ENCODE measurements at places on chromosomes 3 and 15. TPM values are rescaled to one million over a fixed set of nuclear protein-coding genes. Genes with fewer than 3 reads are reported as not detected.
A peak's percentile ranks its signal among the peaks of the same experiment; 100 is the strongest.

GRCh38 chr3:136802481-136802996 is 16.4 kb upstream of the SLC35G2 start:
- no peak for DNase-seq

GRCh38 chr3:59115364-59116232 is 65.8 kb upstream of the CFAP20DC start:
- DNase-seq = no peak

The DISP2 gene
- under 0.01 TPM for total RNA-seq

DNA sequence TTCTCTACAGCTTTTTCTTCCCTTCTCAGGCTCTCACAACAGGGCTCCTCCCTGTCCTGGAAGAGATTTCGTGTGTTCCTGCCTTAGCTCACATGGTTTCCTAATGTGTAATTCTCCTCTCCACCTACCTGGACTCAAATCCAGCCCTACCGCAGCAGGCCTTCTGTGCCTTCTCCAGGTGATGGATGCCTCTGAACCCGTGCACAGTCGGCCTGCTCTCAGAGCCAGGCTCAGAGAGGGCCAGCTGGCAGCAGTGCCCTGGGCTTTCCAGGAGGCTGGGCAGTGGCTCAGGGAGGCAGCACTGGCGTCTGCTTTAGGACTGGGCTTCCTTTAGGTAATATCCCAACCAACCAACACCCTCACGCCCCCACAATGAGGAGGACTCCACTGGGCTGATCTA is 123.2 kb upstream of the TMC3 start:
- DNase-seq = no peak

GRCh38 chr3:189119950-189120349 is 51.8 kb upstream of the TPRG1 start:
- no peak for DNase-seq

The CLDND1 gene
- total RNA-seq = 54.4 TPM

The IGSF11 gene
- not detected for total RNA-seq

DNA sequence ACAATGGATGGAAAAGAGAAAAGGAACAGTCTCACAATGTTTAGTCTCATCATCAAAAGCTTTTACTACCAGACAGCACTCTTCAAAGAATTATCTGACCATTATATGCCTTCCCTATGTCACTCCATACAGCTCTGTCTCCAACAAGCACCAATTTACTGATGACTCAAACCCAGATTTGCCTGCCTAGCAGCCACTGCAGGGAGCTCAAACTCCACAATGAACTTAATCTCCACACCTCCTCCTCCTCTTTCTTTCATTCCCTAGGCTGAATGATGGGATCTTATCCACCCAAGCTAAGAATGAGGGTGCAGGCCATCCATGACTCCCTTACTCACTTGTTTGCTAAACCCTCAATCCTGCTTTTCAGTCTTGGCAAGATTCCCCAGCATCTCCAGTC is 45.5 kb downstream of the NBEAL2 start:
- no peak for DNase-seq

- DNase-seq = no peak
These were observed 4.6 kb downstream of the MYNN start for GRCh38 chr3:169777822-169778221.

DNA sequence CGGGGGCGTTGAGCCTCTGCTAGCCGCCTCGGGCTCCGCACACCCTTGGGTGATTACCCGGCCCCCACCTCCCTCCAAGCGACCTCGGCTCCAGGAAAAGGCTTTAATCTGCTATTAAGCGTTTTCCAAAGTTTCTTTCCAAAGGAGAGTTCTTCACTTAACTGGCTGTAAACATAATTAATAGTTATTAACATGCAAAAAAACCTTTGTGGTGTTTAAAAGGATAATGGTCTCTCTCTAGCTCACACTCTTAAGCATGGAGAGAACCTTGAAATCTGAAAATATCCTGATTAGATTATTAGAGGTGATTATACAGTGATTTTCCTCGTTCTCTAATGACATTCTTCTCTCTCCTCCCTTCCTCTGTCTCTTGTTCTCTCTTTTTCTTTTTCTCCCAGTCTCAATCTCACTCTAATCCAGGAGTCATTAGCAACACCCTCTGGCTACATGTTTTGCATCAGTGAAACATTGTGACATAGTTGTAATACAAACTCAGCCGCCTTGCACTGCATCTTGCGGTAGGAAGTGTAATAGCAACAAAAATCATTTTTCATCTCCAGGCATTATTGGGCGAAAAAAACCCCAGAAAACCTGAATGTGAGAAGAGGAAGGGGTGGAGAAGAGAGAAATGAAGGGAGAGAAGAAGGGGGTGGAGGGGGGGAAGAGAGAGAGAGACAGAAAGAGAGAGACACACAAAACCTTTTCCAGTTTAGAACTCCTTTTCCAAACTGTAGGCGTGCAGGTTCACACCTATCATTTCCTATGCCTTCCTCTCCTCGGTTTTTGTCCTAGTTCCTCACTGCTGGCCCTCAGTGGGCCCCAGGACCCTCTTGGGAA is 24.4 kb downstream of the NR2F2 start:
- DNase-seq = peak; percentile 94

GRCh38 chr3:40913641-40914040 is 285.7 kb upstream of the CTNNB1 start:
- no peak for DNase-seq

The CFAP100 gene
- not detected for total RNA-seq

The WNT5A gene
- 1,105 TPM for total RNA-seq

GRCh38 chr3:65961733-65962132 is 77.0 kb downstream of the MAGI1 start:
- no peak for DNase-seq

The SQOR gene
- total RNA-seq = 81.6 TPM

DNA sequence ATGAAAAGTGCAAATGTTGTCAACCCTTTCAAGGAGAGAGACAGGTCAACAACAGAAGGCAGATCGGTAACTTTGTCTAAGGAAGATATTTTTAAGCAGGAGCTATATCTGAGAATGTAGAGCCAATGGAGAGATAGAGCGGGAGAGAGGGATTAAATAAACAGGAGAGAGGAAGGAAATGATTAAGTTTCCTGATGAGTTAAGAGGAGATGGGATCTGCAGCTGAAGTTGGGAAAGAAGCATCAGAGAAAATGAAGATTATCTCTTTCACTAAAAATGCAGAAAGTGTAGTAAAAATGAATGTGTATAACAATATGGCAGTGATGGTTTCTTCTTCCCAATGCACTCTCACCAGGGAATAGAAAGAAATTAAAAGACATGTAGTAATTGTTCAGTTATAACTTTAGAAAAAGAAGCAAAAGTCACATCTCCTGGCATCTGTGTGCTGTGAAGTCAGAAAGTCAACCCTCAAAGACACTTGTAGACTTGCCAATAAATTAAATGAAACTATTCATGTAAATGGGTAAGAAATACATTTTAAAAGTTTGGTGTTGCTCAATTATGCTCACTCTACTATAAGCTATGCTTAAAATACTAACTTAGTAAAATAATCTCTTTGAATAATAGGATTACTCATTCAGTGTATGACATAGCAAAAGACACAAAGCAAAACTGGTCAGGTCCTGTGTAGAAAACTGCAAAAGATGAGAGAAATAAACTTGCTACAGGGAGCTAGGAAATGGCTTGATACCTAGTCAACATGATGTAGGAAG is 264.6 kb downstream of the ZIC4 start:
- no peak for DNase-seq

DNA sequence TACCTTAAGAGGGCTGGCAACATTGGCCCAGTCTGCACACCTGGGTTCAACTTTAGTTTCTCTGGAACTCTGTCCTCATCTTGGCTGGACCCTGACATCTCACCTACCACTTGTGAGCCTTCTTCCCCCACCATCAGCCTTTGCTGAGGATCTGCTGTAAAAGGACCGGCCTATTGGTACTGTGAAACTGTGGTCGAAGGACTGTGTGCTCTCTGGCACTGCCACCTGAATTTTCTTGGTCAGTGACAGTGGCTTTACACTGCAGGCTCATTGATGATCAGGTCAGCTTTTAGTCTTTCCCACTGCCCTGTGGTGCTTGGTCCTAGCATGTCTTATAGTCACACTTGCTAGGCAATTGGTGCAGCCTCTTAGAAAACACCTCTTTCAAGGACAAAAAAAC is 86.9 kb downstream of the PEX5L start:
- DNase-seq = no peak

GRCh38 chr15:68479406-68479805 is 47.4 kb upstream of the ITGA11 start:
- DNase-seq = peak; percentile 83

- no peak for DNase-seq
These were observed 37.7 kb upstream of the PRR20G start for GRCh38 chr3:127325629-127325961.

The IDH3A gene
- 43.6 TPM for total RNA-seq

The MYZAP gene
- total RNA-seq = 0.43 TPM

The ISLR gene
- total RNA-seq = 73.8 TPM

GRCh38 chr3:58798312-58798711 is 131.7 kb upstream of the FAM3D start:
- DNase-seq = no peak
